RPMI8226 (cell line): ENCODE measurements at places on chromosomes 1 and 21.

DNA sequence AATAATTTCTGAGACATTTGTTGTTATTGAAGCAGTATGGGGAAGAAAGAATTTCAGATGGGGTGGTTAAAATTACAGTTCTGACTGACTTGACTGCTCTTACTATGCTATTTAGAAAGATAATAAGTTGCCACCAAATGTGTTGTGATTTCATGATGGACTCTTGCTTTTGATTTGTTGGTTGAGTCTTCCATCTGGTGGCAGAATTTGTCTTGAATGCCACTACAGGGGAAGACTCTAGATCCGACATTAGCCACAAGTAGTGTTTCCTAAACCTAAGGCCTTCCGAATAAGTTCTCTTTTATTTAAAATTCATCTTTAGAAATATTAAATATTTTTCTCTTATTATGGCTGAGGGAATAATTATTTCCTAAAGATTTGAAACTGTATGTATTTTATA, 190.9 kb upstream of the ADGRL4 start:
- peak; percentile 17 for DNase-seq

GRCh38 chr1:247287460-247287859, 31.6 kb downstream of the VN1R5 start:
- peak; percentile 34 for DNase-seq

DNA sequence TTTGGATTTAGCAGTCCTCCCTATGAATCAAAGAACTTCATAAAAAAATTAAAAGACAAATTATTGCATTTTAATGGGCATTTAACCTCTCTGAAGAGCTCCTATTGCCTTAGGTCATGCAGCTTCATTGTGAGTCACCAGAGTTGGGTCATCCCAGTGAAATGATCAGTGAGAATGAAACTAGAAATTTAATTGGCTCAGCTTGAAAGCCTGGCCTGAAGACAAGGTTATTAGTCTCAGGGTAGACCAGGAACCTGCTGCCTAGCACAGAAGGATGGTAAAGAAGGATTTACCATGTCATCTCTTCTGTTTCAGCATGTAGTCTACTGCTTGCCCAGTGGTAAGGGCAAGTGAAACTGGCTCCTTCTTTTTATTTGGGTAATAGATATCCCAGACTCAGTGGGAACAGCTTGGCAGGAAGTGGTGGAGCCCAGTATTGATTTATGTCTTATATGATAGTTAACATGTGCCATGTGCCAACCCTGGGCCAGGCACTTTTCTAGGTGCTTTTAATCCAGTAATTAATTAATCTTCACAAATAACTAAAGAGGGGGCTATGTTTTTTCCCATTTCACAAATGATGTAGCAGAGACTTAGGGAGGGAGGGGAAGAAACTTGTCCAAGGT, 23.6 kb downstream of the LAMC2 start:
- peak; percentile 17 for DNase-seq

DNA sequence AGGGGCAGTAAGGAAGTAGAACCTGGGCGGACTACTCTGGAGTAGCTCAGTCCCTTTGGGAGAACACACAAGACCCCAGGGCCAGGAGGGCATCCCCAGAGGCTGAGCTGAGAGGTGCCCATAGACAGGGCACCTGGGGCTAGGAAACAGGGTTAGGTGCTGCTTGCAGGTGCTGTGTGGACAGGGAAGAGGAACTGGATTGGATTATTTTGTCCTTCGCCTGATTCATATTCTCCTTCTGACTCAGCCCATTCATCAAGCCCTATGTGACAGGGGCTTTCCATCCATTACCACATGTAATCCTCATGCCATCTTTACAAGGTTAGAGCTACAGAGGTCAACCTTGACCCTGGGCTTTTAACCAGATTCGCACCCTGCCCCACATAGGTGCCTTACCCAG, 183.9 kb downstream of the C1orf94 start:
- no peak for DNase-seq

GRCh38 chr21:34690041-34690792, 21.4 kb downstream of the CLIC6 start:
- no peak for DNase-seq

DNA sequence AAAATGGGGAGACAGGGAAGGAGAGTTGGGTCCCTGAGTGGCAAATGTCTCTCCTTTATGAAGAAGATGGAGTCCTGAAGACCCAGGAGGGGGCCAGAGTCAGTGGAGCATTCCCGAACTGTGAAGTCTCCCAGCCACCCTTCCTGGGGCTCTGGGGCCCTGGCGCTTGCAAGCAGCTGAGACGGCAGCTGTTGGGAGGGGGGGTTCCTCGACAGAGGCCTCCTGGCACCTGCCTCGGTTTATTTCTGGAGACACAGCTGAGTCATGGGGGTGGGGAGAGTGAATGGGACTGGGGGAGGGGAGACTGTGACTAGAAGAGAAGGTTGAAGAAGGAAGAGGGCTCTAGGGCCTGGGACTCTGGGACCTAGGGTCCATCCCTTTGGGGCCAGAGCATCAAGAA, 14.0 kb downstream of the NES start:
- peak; percentile 84 for DNase-seq

DNA sequence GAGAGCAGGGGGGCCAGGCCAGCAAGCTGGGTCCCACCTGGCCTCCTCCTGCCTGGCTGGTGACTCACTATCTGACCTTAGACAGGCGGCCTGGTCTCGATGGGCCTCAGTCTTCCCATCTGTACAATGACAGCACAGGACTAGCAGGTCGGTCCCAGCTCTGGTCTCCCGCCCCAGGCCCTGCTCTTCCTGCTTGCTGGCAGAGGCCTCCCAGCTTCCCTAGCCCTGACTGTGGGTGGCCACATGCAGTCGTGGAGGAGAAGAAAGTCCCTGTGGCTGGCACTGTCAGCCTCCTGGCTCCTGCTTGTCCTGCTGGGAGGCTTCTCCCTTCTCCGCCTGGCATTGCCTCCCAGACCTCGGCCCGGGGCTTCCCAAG, 817 bp downstream of the EXTL1 start:
- no peak for DNase-seq

- DNase-seq, result no peak
Measured at GRCh38 chr1:204733289-204733688, 47.8 kb upstream of the LRRN2 start.

DNA sequence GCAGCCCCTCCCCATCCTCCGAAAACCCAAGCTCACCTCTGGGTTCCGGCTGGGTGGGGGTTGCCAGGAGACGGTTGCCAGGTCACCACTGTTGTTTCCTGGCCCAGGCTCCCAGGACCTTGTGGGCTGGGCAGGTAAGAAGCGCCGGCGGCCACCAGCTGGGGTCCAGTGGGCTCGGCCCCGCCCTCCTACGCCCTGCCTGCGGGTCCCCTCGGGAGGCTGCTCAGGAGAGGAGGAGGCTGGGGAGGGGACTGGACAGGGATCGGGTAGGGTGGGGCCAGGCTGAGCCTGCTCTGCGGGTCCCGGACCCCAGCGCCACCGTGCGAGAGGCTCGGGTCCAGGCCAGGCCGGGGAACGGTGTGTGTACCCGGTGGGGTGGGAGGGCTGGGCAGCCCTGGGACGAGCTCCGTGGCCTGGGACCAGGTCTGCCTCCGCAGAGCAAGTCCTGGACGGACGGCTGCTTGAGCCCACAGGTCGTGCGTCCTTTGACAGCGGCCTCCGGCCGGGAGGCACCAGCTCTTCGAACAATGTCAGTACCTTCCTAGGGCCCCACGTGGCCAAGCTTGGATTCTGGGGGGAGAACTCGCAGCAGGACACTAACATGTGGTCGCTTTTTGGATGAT, at the start of gene TTLL10:
TSS of gene TTLL10 (plus strand) at position 88 of the 623 bp plus-strand sequence. CDS start 5,336 bp downstream, outside the sequence.
- DNase-seq, result peak; percentile 46

- no peak for DNase-seq
Measured at GRCh38 chr1:216057063-216057462, 366.2 kb downstream of the USH2A start.

- DNase-seq, result no peak
Measured at GRCh38 chr1:150479370-150479769, 7.8 kb upstream of the TARS2 start.

- no peak for DNase-seq
Measured at GRCh38 chr1:67795179-67795912, 37.9 kb downstream of the GNG12 start.

- no peak for DNase-seq
Measured at GRCh38 chr1:162279136-162279498, 97.5 kb downstream of the SPATA46 start.

- no peak for DNase-seq
Measured at GRCh38 chr1:200619894-200620272, 668 bp downstream of the KIF14 start.

GRCh38 chr1:65166572-65167305, 18.7 kb downstream of the AK4 start:
- no peak for DNase-seq

- no peak for DNase-seq
Measured at GRCh38 chr1:173168941-173169340, 38.2 kb downstream of the TNFSF4 start.

GRCh38 chr21:15928196-15928595, 198.4 kb downstream of the USP25 start:
- no peak for DNase-seq

DNA sequence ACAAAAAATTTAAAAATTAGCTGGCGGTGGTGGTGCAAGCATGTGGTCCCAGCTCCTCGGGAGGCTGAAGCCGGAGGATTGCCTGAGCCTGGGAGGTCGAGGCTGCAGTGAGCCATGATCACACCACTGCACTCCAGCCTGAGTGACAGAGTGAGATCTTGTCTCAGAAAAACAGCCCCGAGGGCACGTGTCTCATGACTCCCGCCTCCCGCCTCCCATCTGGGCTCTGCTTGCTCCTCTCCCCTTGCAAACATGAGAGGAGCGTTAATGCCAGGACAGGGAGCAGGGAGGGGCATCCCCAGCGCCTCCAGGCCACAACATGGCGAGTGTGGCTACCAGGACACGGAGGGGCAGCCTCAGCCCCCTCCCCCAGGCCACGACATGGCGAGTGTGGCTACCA, 28.3 kb downstream of the FAAP20 start:
- no peak for DNase-seq

DNA sequence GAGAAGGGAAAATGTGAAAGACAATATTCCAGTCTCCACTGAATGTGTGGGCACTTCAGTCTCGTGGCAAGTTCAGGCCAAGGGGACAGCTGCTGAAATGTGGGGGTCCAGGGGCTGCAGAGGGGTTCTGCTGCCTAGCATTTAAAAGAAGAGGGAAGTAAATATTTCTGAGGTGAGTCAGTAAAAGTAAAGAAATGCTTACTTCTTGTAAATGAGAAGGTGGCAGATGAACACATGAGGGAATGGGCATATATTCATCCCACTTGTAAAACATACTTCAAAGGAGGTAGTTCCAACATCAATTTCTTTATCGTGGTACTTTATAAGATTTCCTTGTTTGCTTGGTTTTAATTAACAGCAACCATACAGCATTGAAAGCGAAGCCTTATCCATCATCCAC, 63.1 kb upstream of the HIVEP3 start:
- no peak for DNase-seq

GRCh38 chr1:90779573-90779972, 62.5 kb upstream of the BARHL2 start:
- no peak for DNase-seq

DNA sequence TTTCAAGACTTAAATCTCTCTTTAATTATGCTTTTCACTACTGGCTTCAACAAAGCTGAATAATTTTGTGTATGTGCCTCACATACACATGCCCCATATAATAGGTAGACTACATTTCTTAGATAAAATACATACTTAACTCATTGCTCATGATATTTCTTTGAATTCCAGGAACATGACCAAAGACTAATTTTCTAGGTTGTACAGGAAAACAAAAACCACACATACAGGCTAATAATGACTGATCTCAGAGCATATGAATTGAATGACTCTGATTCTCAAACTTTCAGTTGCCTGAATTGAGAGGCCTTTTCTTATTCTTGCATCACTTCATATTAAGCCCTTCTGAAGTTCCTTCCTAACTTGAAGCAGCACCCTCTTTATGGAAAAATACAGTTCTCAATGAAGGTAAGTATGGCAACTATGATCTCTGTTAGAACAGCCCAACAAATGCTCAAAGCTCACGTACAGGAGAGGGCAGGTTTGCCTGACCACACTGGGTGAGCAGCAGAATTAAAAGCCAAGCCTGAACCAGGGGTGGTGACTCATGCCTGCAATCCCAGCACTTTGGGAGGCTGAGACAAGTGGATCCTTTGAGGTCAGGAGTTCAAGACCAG, 22.6 kb upstream of the UAP1 start:
- DNase-seq, result no peak

- peak; percentile 87 for DNase-seq
Measured at GRCh38 chr21:38956856-38957571, 151.3 kb downstream of the ETS2 start.

DNA sequence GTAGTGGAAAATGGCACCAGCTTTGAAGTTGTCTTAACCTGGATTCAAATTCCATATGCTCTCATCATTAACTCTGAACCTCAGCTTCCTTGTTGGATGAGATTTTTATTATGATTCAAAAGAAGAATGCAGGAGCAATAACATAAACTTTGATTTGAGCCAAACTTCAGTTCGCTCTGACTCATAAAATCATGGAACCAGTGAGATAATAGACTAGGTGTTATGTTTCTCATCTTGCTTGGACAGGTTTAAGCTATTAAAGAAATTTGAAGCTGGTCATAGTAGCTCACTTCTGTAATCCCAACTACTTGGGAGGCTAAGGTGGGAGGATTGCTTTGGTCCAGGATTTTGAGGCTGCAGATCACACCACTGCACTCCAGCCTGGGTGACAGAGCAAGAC, 172.8 kb downstream of the CLEC20A start:
- DNase-seq, result no peak

- DNase-seq, result peak; percentile 95
Measured at GRCh38 chr1:159877695-159878444, 15.4 kb upstream of the VSIG8 start.

DNA sequence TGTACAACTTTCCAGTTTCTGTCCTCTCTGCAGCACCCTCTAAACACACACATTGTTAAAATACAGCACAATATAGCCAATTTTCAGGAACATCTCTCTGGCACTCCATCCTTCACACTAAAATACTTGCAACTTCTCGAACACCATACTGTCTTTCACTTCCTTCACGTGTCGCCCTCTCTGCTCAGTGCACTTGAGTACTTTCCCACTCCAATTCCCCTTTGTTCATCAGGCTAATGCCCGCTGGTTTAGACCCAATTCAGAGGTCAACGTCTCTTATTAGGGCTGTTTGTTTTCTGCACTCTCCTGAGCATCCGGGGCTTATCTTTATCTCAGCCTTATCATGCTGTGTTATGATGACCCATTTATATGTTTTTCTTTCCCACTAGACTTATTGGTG, 238.2 kb upstream of the SGIP1 start:
- DNase-seq, result no peak

- peak; percentile 16 for DNase-seq
Measured at GRCh38 chr1:164576291-164577271, 17.6 kb downstream of the PBX1 start.

GRCh38 chr1:11623702-11624101, 30.5 kb downstream of the FBXO2 start:
- DNase-seq, result no peak
